ENCODE measurements at places on chromosomes 7 and 10.

- DNase-seq: no peak
Observed at GRCh38 chr10:51521605-51522004, 177.8 kb downstream of the CSTF2T start.

GRCh38 chr7:80334196-80334595 lies 177.7 kb downstream of the GNAT3 start:
- DNase-seq: no peak

DNA sequence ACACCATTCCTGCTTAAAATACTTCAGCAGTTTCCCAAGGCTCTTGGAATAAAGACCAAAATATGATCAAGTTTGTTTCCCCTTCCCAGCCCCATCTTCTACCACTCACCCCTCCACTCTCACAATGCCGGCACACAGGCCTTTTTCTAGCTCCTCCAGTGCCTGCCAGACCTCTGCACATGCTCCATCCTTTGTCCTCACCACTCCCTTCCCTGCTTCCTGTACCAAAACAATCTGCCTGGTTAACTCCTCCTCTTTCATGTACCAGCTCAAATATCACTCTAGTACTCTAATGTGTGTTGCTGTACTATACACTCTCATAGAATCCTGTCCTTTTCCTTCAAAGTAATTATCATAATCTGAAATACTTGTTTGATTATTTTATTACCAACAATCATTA lies 19.4 kb downstream of the SCRN1 start:
- no peak for DNase-seq

DNA sequence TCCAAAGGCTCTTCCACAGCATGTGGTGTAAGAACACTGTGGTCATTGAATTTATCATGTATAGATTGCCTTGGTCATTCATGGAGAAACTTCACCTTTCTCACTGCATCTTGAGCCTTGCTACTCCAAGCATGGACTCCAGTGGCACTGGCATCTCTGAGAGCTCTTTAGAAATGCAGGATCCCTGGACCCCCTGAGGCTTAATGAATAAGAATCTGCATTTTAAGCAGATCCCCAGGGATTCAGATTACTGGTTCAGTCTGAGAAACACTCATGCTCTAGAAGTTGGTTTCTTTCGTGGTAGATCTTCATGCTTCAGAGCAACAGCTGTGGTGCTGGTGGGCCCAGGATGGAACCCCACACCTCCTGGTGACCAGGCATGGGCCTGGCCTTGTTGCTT lies 63.2 kb downstream of the CFAP58 start:
- no peak for DNase-seq

DNA sequence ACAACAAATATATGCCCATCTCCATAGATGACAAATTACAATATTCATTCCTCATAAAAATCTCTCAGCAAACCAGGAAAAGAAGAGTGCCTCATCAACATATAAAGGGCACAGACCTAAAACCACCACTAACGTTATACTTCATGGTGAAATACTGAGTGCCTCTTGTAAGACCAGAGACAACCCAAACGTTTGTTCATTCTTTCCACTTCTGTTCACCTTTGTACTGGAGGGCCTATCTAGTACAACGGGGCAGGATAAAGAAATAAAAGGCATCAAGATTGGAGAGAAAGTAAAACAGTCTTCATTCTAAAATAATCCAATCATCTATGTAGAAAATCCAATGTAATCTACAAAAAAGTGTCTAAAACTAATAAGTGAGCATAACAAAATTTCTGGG lies 79.1 kb downstream of the LARP4B start:
- DNase-seq: no peak

GRCh38 chr7:129095258-129095657 lies 40.3 kb upstream of the TNPO3 start:
- DNase-seq: peak; percentile 50

DNA sequence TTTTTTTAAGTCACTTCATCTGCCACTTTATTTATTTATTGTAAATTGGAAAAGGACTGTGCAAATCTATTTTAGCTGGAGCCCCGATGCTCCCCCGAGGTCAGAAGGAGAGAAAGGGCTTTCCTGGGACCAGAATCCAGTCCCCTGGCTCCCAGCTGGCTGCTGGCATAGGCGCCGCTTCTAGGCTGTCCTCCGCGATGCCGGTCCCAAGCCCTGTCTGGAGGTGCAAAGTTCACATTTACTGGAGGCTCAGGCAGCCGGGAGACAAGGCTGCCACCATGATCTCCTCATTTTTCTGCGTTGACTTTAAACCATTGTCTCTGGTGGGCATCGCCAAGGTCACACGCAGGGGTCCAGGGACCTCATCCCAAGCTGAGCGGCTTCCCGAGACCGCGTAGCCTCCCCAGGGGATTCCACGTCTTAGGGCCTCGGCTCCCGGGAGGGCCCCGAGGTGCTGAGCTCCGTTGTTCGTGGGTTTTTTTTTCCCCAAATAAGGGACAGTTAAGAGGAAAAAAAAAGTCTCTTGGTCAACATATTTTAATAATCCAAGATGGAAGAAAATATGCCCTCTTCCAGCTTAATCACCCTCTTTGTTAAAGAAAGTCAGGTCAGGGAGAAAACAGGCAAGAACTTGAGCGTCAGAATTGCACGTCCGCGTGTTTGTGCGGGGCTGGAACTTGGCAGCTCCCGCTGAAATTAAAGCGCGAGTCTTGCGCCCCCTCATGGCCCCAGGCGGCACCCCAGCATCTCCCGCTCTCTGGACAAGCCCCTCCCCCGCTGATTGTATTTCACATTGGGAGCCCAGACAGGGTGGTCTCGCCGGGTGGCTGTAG lies 11.9 kb downstream of the RGR start:
- DNase-seq: no peak

- no peak for DNase-seq
Observed at GRCh38 chr7:136039577-136040345, 62.6 kb upstream of the MTPN start.

GRCh38 chr7:158649279-158649678 lies 55.3 kb downstream of the NCAPG2 start:
- no peak for DNase-seq

- DNase-seq: no peak
Observed at GRCh38 chr7:92061154-92061553, 73.1 kb downstream of the CYP51A1 start.

DNA sequence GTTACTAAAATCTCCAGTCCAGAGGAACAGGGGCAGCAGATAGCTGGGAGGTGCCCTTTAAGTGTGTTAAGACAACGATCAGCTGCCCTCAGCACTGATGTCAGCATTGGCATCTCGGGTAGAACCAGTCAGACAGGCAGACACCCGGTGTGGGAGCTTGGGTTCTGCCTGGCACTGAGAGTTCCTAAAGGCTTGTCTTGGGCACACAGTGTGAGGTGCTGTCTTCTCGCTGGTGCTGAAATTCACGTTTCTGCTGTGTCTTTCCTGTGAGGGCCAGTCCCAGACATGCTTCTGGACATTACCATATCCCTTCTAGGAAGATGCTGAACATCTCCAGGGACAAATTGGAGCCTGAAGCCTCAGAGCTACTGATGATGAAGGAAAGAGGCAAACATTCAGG lies 156.2 kb downstream of the DNAJB6 start:
- no peak for DNase-seq

- no peak for DNase-seq
Observed at GRCh38 chr10:32144817-32145688, 88.8 kb upstream of the KIF5B start.
